ENCODE measurements at places on chromosomes 1 and 21. TPM values are rescaled to one million over a fixed set of nuclear protein-coding genes. Genes with fewer than 3 reads are reported as not detected.

DNA sequence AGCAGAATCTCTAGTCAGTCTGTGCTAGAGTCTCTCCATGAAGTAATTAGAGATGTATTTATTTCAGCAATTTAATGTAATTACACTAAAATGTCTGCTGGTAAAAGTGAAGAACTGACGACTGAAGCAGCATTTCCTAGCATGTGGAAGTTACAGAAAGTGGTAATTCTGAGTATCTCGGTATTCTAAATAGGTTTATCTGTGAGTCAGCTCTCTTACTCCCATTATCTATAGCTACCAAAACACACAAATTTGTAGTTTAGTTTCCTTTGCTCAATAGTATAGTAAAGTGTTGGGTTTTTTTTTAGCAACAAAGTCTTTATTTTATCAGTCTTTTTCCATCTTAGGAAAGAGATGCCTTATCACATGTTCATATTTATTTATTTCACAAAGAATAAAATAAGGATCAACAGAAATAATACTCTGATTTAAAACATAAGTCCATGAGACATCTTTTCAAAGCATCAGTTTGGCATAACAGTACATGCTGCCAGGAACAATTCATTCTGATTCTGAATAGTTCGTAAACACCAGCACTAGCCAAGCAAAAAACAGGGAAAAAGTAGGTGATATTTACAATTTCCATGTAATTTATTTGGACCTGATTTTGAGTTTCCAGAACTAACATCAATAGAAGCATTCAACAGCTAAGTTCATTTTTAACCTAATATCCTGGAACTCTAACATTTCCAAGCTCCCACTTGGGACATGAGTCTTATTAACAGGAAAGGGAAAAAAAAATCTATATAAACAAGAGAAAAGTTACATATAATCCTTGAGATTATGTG lies 76.3 kb downstream of the KCNT2 start:
- H3K27me3 ChIP-seq: no peaks in the 10 kb centered on the region
- no peak for DNase-seq
- no peaks in the 10 kb centered on the region for H3K4me1 ChIP-seq
- H3K4me3 ChIP-seq: no peak overlapping the region
- no peak overlapping the region for H3K27ac ChIP-seq
- no peaks in the 10 kb centered on the region for H3K36me3 ChIP-seq

Gene F5
- 0.07 TPM for total RNA-seq

GRCh38 chr21:14569868-14570267 lies 23.8 kb upstream of the SAMSN1 start:
- H3K27me3 ChIP-seq: no peaks in the 10 kb centered on the region
- no peak overlapping the region for H3K4me3 ChIP-seq
- DNase-seq: no peak
- H3K36me3 ChIP-seq: no peaks in the 10 kb centered on the region
- no peaks in the 10 kb centered on the region for H3K4me1 ChIP-seq
- no peak overlapping the region for H3K27ac ChIP-seq

DNA sequence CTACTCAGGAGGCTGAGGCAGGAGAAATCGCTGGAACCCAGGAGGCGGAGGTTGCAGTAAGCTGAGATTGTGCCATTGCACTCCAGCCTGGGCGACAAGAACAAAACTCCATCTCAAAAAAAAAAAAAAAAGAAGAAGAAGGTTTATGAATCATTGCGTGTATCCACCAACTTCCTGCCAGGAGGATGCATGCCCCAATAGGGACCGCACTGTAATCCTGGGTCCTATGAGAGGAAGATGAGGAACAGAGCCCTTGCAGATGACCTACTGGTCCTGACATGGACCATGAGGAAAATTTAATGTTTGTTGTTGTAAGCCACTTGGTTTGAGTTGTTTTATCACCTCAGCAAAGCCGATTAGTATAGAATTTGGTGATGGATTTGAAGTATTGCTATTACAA lies 56.7 kb downstream of the PTGS2 start:
- H3K27me3 ChIP-seq: no peaks in the 10 kb centered on the region
- no peaks in the 10 kb centered on the region for H3K4me1 ChIP-seq
- H3K27ac ChIP-seq: no peak overlapping the region
- H3K36me3 ChIP-seq: no peaks in the 10 kb centered on the region

Gene TAF12
- total RNA-seq: 60.2 TPM

DNA sequence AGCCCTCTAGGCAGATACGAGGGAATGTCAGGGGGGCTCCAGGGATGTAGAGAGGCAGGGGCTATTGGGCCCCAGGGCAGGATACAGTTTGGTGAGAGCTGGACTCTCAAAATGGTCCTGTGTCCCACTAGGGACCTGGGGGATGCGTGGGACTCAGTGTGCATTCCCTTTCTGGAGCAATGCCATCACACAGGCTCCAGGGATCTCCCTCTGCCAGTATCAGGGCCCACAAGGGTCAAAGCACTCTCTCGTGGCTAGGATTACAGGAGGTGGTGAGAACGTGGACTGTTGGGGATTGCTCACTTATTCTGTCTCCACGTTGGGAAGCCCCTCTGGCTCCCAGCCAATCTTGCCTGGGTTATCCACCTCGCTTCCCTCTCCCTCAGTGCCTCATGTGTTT lies 25.8 kb downstream of the KIAA0319L start:
- peaks cover 15% of the 10 kb centered on the region for H3K4me1 ChIP-seq
- no peak overlapping the region for H3K4me3 ChIP-seq
- H3K27ac ChIP-seq: no peak overlapping the region
- no peaks in the 10 kb centered on the region for H3K27me3 ChIP-seq

GRCh38 chr21:36640174-36640720 lies 58.7 kb upstream of the SIM2 start:
- no peak overlapping the region for H3K27ac ChIP-seq
- H3K36me3 ChIP-seq: no peaks in the 10 kb centered on the region
- no peaks in the 10 kb centered on the region for H3K4me1 ChIP-seq
- no peak overlapping the region for H3K4me3 ChIP-seq
- no peak for DNase-seq

GRCh38 chr1:182598296-182598695 lies 5.9 kb downstream of the RGS16 start:
- peaks cover 16% of the 10 kb centered on the region for H3K4me1 ChIP-seq
- H3K4me3 ChIP-seq: no peak overlapping the region
- H3K27ac ChIP-seq: no peak overlapping the region
- H3K36me3 ChIP-seq: no peaks in the 10 kb centered on the region
- DNase-seq: no peak

Measured in gastrocnemius medialis (tissue), 4 donors.